Right ventricle myocardium superior (tissue), 1 donor: ENCODE measurements at places on chromosomes 11 and 22. TPM values are rescaled to one million over a fixed set of nuclear protein-coding genes. Genes with fewer than 3 reads are reported as not detected.

The SEPTIN5 gene
- total RNA-seq, result 123 TPM

The WNT11 gene
- total RNA-seq, result 20.0 TPM

The MCHR1 gene
- total RNA-seq, result 0.54 TPM

The MS4A6E gene
- not detected for total RNA-seq

The OVOL1 gene
- not detected for total RNA-seq

The TRIM29 gene
- not detected for total RNA-seq

The MGAT3 gene
- 3.9 TPM for total RNA-seq

The NAV2 gene
- 10.5 TPM for total RNA-seq

The KLHDC7B gene
- not detected for total RNA-seq

The GGTLC3 gene
- not detected for total RNA-seq

The NPAS4 gene
- not detected for total RNA-seq

The FRMD8 gene
- total RNA-seq, result 8.6 TPM

The SLC22A8 gene
- not detected for total RNA-seq

The TUBA8 gene
- 247 TPM for total RNA-seq

The HEPN1 gene
- total RNA-seq, result not detected

The NPTXR gene
- total RNA-seq, result 16.8 TPM

The TRIM66 gene
- total RNA-seq, result 2.4 TPM

The JAML gene
- 2.7 TPM for total RNA-seq

The GNB1L gene
- 2.5 TPM for total RNA-seq

The OR4C16 gene
- total RNA-seq, result not detected
